Mesenteric fat pad (tissue), 1 donor: ENCODE measurements at places on chromosomes 2 and 18. TPM values are rescaled to one million over a fixed set of nuclear protein-coding genes. Genes with fewer than 3 reads are reported as not detected.

DNA sequence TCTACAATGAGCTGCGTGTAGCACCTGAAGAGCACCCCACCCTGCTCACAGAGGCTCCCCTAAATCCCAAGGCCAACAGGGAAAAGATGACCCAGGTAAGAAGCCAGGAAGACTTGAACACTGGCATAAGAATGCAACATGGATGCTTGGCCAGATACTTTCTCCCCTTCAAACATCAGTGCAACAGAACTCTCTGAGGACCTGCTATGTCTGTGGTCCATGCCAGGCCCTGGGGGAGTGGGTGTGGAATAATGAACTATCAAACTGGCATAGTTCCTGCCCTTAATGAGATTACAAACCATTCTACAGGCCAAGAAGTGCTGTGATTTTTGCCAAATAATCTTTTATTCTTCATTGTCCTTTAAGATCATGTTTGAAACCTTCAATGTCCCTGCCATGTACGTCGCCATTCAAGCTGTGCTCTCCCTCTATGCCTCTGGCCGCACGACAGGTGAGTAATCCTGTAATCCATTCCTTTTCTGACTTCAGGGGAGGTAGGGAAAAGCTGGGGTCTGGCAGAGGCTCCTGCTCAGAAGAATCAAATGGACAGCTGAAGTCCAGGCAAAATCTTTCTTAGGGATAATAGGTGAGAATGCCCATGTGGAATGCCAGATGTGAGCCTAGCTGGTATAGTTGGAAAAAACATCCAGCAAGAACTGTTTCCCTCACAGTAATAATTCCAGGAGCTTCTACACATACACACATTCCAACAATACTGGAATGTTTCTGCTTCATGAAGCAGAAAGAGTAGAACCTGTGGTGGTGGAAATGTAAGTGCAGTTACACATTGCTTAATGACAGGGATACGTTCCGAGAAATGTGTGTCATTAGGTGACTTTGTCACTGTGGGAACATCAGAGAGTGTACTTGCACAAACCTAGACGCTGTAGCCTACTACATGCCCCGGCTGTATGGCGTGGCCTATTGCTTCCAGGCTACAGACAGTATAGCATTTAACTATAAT is 16.2 kb downstream of the ACTG2 start:
- DNase-seq = peak; percentile 33

The TPO gene
- 17.5 TPM for total RNA-seq

DNA sequence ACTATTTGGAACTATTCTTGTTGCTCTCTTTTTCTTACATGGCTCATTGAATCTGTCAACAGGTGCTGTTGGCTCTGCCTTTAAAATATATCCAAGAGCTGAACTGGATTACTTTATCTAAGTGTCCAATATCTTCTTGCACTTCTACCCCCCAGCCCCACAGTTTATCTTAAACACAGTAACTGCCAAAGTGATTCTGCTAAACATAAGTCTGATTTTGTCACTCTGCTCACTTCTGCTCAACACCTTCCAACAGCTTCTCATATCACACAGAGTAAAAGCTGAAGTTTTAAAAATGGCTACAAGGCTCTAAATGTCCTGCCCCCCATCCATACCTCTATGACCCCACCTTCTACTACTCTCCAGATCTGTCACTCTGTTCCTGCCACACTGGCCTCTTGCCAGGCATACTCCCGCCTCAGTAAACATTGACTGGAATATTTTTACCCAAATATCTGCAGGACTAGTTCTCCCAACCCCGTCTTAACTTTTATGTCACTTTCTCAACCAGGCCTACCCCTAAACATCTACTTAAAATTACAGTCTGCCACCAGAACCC is 130.7 kb downstream of the CCDC148 start:
- no peak for DNase-seq

The IGFBP2 gene
- 59.9 TPM for total RNA-seq

GRCh38 chr2:162475661-162476060 is 131.7 kb downstream of the GCA start:
- DNase-seq = no peak

The BMP10 gene
- total RNA-seq = not detected

DNA sequence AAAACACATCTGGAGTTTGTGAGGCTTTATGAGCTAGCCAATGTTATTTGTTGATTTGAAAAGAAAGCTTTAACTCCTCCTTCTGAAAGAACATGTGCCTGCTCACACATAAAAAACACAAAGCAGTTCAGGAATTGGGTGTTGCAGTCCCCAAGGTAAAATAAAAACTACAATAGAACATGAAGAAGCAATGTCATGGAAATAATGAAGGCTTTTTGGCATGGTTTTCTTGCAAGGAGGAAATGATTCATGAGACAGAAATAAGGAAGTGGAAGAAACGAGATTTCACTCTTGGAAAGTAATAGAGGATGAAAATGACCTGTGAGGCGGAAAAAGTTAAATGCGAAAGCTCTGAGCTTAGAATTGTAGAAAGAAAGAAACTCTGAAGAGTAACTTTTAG is 81.1 kb downstream of the TRIB2 start:
- no peak for DNase-seq

GRCh38 chr2:54572262-54572635 is 116.1 kb downstream of the SPTBN1 start:
- DNase-seq = no peak

- no peak for DNase-seq
Measured at GRCh38 chr2:160368988-160369930, 124.3 kb downstream of the RBMS1 start.

GRCh38 chr2:133140620-133141019 is 427.6 kb downstream of the NCKAP5 start:
- DNase-seq = no peak

GRCh38 chr2:23789012-23789411 is 137.9 kb downstream of the ATAD2B start:
- no peak for DNase-seq

DNA sequence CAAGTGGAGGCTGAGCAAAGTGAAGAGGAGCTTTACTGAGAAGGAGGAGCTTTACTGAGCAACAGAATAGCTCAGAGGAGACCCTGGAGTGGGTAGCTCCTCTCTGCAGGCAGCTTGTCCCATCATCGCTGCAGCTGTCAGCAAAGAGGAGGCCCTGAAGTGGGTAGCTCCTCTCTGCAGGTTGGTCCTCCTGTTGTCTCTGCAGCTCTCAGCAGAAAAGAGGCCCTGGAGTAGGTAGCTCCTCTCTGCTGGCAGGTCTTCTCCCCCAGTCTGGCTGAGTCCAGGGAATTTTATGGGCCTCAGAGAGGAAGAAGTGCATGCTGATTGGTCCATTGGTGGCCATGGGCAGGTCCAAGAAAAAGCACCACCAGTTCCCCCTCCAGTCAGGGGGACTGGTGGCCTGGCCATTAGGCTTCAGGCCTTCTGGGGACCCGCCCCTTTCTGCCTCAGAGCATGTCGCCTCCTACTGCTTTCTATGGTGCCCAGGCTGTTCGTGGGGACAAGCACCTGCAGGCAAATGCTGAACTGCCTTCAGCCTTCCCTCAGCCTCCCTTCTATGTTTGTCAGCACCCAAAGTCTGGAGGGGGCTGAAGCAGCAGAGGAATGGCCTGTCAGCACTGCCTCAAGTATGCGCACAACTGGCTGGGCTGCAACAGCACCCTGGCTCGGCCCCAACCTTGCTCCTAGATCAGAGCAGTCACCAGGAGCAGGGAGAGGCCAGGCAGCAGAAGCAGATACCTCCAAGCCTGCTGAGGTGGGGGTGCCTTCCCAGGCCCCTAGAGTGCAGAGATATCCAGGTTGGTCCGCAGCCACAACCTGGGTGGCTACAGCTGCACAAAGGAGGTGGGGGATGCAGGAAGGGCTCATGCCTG is 5.9 kb downstream of the ZSCAN30 start:
- no peak for DNase-seq

GRCh38 chr18:22405142-22405541 is 12.6 kb downstream of the CTAGE1 start:
- no peak for DNase-seq

- DNase-seq = peak; percentile 81
Measured at GRCh38 chr2:109670556-109671411, 56.6 kb downstream of the SOWAHC start.

The AGXT gene
- total RNA-seq = 0.32 TPM

The GPBAR1 gene
- 34.8 TPM for total RNA-seq

The DSC1 gene
- not detected for total RNA-seq

The SGPP2 gene
- not detected for total RNA-seq

DNA sequence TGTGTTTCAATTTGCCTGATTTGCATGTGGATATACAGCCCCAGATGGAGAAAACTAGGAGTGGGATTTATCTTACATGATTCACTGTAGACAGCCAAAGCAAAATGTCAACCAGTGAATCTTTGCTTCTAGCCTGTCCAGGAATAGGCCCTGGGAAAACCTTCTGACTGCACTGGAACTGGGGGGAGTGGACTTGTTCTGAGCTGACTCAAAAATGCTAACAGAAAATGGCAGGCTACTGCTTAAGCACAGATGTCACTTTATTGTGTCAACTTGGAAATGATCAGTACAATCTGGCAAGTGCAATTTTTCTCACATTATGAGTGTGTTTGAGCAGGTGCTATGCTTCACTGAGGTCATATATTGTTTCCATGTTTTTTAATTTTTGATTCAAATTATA is 593.7 kb downstream of the NRXN1 start:
- no peak for DNase-seq

The POTEJ gene
- not detected for total RNA-seq

GRCh38 chr2:100924122-100924519 is 78.0 kb upstream of the RPL31 start:
- no peak for DNase-seq

GRCh38 chr2:45439788-45440773 is 171.0 kb downstream of the SRBD1 start:
- DNase-seq = no peak

GRCh38 chr2:28252311-28252710 is 140.3 kb upstream of the FOSL2 start:
- no peak for DNase-seq

The UPP2 gene
- not detected for total RNA-seq

The EPC2 gene
- total RNA-seq = 29.0 TPM

DNA sequence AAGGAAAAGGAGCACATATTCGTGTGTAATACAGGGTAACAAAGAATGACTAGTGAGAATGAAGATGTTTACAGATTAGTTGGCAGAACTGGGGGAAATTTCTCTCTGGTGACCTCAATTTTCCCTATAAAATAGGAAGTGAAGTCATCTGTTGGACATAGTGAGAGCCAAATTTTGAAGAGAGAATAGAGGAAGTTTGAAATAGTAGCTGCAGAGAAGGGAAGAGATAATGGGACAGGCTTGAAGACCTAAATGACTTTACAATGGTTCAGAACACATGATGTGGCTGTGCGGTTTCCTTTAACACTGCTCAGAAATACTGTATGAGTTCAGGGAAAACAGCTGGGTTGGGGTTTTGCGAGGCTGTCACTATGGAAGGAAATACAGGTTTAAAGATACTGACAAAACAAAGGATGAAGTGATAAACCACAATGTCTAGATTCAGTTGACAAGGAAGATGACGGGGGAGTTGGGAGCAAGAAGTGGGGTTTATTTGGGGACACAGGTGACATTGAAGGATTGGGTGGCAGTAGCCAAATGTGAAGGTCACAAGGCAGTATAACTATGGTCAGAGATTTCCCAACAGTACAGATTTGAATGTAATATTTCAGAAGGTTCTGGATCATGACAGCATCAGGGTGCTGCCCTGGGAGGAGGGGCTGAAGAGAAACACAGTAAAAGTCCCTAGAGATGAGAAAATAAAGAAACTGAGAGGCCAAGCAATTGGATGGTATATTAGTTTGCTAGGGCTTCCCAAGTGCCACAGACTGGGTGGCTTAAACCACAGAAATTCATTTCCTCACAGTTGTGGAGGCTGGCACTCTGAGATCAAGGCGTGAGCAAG is 82.6 kb upstream of the TANK start:
- no peak for DNase-seq

The SALL3 gene
- total RNA-seq = not detected

The CD8A gene
- 2.8 TPM for total RNA-seq

DNA sequence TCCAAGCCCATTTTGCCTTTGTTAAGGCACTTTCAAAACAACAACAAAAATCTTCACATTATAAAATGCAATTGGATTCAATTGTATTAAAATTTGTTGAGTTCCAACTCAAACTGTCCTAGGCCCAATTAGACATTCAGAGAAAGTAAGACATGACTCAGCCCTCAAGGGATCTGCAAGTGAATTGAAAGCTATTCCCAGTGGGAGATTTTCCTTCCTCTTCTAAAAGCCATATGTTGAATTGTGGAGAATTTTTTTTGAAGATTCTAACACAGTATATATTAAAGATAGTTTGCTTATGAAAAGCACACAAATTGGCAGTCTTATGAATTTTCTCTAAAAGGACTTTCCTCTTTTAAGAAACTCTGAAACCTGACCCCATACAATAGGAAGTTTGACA is 268.0 kb upstream of the PARD3B start:
- no peak for DNase-seq

DNA sequence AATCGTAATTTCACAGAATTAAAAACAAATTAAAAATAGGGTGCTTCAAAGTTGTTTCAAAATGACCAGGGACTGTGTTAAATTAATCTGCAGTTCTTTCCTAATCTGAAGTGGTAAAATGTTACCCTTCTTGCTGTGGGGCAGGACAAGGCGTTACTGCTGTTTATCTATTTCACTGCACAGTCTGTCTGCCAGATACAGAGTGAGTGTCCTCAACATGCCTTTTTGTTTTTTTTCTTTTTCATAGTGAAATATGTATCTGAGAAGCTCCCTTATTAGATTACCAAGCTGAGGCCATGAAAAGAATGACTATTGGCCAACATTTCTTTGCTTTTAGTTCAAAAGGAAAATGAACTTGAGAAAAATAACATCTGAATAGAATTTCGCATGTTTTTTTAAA is 38.0 kb downstream of the KCTD1 start:
- DNase-seq = no peak

DNA sequence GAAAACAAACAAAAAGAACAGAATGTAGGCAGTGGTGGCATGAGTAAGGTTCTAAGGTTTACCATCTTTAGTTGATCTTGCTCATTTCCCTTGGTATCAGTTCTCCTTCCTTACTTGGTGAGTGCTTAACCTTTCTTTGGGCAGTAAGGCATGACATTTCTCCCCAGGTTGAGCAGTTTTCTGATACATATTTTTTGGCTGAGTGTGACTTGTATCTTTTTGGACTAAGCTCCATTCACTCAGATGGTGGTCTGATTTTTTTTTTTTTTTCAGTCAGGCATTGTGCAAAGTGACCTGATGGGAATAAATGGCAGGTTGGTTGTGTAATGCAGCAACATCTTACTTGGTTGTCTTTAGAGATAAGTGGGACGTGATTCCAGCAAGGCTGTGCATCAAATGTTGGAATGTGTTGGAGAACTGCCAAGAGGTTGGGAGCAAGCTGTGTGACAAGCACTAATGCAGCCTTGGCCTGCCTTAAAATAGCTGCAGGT is 15.1 kb downstream of the SPTBN1 start:
- no peak for DNase-seq

The ATRAID gene
- 88.3 TPM for total RNA-seq
